ENCODE measurements at places on chromosomes 11 and 22. TPM values are rescaled to one million over a fixed set of nuclear protein-coding genes. Genes with fewer than 3 reads are reported as not detected.

Gene OR5P2
- total RNA-seq, result not detected

Gene ACAT1
- 106 TPM for total RNA-seq

Gene ANGPTL5
- total RNA-seq, result 0.31 TPM

Gene ARCN1
- 65.4 TPM for total RNA-seq

Gene TBX10
- total RNA-seq, result not detected

Gene DYNC2H1
- total RNA-seq, result 87.3 TPM

Gene OSBP2
- 62.3 TPM for total RNA-seq

Gene TPBGL
- not detected for total RNA-seq

Gene PDE2A
- 98.0 TPM for total RNA-seq

Gene CALCB
- total RNA-seq, result not detected

Gene UBE2L3
- total RNA-seq, result 30.0 TPM

Gene ANO9
- total RNA-seq, result not detected

Gene KCNK4
- total RNA-seq, result 5.3 TPM

Gene P2RY6
- total RNA-seq, result not detected

Gene C11orf16
- not detected for total RNA-seq

Gene PEX26
- total RNA-seq, result 19.1 TPM

Gene OR51E2
- total RNA-seq, result not detected

Gene PANX3
- total RNA-seq, result not detected

Gene MRGPRF
- not detected for total RNA-seq

Gene NUP50
- total RNA-seq, result 55.1 TPM

Gene DGCR6
- 18.8 TPM for total RNA-seq

Gene OR51S1
- not detected for total RNA-seq

Gene CAPN1
- total RNA-seq, result 65.7 TPM

Gene RIMBP3C
- total RNA-seq, result 1.3 TPM

Gene NUDT8
- total RNA-seq, result 4.4 TPM

Gene DNAJB7
- total RNA-seq, result not detected

Gene OR5A1
- total RNA-seq, result not detected

Gene MIOX
- total RNA-seq, result not detected

Gene SCN4B
- 9.1 TPM for total RNA-seq

Gene HEPHL1
- not detected for total RNA-seq

Gene ANKK1
- not detected for total RNA-seq

Gene SGSM1
- total RNA-seq, result 18.2 TPM

Gene GRM5
- total RNA-seq, result 163 TPM

Gene CASP1
- total RNA-seq, result 4.4 TPM

Gene MS4A3
- total RNA-seq, result not detected

Gene SBF1
- total RNA-seq, result 131 TPM

Gene MS4A1
- not detected for total RNA-seq

Gene CALCA
- total RNA-seq, result not detected

Gene OR4S2
- total RNA-seq, result not detected

Gene LMO2
- total RNA-seq, result 12.2 TPM

Gene DEFB131B
- not detected for total RNA-seq

Gene SHANK3
- 9.7 TPM for total RNA-seq

Gene CSNK2A3
- 5.6 TPM for total RNA-seq

Gene CRY2
- total RNA-seq, result 63.5 TPM

Gene OR51A2
- not detected for total RNA-seq

Gene SLC6A5
- total RNA-seq, result not detected

Gene FJX1
- 69.2 TPM for total RNA-seq

Gene BTG4
- total RNA-seq, result not detected

Gene EMID1
- 45.4 TPM for total RNA-seq

Gene PAMR1
- total RNA-seq, result 0.94 TPM

Gene DGAT2
- total RNA-seq, result 2.8 TPM

Gene CHRM1
- 12.8 TPM for total RNA-seq

Gene SLC7A4
- 1.6 TPM for total RNA-seq

Gene OR8D1
- not detected for total RNA-seq

Gene SPON1
- total RNA-seq, result 53.5 TPM
